ENCODE measurements at places on chromosomes 12 and 14. TPM values are rescaled to one million over a fixed set of nuclear protein-coding genes. Genes with fewer than 3 reads are reported as not detected.

DNA sequence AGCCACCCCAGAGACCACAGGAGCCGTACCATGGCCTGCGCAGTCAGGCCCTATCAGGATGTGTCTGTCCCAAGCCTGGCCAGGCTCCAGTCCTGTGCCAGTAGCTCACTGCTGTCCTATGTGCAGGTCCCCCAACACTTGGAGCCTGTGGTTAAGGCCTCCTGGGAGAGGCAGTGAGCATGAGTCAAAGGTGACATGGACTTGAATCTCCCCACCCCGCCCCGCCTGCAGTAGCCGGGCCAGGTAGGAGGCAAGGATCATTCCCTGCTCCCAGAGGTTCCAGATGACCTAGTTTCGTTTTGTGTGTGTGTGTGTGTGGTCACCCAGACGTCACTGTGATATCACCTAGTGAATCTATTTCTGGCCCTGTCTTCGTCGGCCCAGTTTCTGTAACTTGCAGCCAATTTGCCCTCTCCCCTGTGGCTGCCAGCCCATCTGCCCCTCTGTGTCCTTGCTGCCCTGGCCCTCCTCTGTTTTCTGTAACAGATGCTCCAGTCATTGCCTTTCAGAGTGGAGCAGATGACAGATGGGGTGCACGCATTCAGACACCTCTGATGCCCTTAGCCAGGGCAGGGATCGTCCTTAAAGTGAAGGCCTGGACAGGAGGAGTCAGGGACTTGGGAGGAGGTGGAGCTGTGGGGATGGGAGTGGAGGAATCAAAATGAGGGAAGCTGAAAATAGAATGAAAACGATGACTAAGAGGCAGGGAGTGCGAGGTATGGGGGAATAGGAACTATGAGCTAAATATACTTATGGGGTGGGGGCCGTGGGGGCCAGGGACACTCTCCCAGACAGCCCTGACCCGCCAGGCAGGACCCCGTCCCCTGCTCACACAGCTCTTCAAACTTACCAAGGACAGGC, 37.4 kb downstream of the SLC6A12 start:
- peaks cover 45% of the 10 kb centered on the region for H3K27me3 ChIP-seq
- no peaks in the 10 kb centered on the region for H3K36me3 ChIP-seq

The SMIM41 gene
- total RNA-seq, result not detected

GRCh38 chr14:99853206-99853605, 60.0 kb downstream of the EML1 start:
- no peak overlapping the region for H3K27ac ChIP-seq
- no peaks in the 10 kb centered on the region for H3K4me1 ChIP-seq
- no peak overlapping the region for H3K4me3 ChIP-seq

DNA sequence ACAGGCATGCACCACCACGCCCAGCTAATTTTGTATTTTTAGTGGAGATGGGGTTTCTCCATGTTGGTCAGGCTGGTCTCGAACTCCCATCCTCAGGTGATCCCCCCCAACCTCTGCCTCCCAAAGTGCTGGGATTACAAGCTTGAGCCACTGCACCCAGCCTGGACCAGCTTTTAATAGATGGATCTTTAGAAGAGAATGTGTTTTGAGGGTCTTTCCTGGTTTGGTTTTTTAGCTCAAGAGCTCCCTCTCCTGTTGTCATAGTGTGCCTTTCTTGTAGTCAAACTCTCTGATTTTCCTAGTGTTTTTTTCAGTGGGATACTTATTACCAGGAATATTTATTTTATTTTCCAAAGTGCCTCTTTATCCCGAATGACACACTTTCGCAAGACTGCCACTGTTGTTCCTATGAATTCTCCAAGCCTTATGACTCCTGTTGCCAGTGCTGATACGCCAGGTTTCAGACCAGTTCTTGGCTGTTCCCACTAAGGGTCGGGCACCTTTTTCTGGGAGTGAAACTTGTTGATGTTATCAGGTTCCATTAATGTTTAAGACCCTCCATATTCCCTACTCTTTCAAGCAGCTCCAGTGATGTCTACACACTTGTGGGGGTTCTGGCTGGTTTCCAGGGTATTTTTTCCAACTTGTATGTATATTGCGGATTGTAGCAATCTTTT, 31.5 kb upstream of the LIMA1 start:
- H3K4me1 ChIP-seq, result no peaks in the 10 kb centered on the region
- no peak overlapping the region for H3K4me3 ChIP-seq
- H3K27me3 ChIP-seq, result no peaks in the 10 kb centered on the region
- no peaks in the 10 kb centered on the region for H3K36me3 ChIP-seq
- no peak for DNase-seq
- peak overlapping the region; percentile 33 for H3K27ac ChIP-seq

The MGAT4C gene
- total RNA-seq, result 0.22 TPM

The TBX5 gene
- total RNA-seq, result not detected
